Activated CD8-positive, alpha-beta memory T cell treated with anti-CD3 and anti-CD28 coated beads for 48 hours (primary cell): ENCODE measurements at places on chromosomes 2 and 18.

GRCh38 chr2:54271843-54272627 lies 16.0 kb upstream of the TSPYL6 start:
- DNase-seq = no peak

GRCh38 chr2:219551441-219552381 lies 7.9 kb downstream of the TMEM198 start:
- no peak for DNase-seq

- no peak for DNase-seq
Measured at GRCh38 chr2:25286723-25287483, 54.8 kb downstream of the DNMT3A start.

DNA sequence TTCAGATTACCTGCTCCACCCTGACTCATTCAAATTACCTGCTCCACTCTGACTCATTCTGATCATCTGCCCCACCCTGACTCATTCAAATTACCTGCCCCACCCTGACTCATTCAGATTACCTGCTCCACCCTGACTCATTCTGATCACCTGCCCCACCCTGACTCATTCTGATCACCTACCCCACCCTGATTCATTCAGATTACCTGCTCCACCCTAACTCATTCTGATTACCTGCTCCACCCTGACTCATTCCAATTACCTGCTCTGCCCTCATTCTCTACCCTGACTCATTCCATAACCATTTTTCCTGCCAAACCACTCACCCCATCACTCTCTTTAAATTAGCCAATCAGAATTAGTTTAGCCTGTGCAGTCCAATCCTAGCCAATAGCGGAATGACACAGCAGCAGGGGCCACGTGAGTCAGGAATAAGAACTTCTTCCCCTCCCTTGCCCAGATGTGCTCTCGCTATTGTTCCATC lies 26.2 kb downstream of the CFAP53 start:
- no peak for DNase-seq

DNA sequence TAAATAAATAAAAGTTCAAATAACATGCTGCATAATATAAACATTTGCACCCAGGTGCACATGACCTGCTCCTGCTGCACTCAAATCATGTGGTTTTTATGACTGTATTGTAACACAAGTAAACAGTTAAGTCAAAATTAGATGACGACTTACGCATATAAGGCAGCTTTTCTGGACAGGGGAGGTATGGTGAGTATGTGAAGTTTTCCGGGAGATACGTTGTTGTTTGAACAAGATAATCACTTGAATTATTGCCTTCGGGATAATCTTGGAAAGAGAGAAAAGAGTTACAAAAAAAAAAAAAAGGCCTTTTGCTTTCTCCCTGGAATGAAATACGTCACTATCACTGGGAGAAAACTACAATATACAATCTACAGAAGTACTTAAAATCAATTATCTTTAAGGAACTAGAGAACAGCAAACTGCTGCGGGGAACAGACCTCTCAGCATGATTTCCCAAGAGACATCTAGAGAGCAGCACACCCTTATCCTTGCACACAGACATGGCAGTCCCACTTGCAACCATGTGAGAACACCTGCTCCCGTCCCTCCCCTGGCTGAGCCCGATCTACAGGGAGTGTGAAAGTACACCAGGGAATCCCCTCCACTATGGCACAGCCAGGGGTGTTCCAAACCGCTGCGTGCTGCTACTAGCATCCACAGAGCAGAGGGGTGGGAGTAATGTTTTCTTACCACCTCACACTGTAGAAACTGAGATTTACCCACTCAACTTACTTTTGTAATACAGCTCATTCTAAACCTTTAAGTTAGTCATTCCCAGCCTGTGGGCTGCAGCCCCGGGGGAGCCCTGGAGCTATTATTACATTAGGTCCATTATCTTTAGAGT lies 26.3 kb downstream of the B4GALT6 start:
- peak; percentile 16 for DNase-seq

GRCh38 chr18:76821875-76822505 lies 367 bp upstream of the ZNF236 start:
- DNase-seq = no peak

- no peak for DNase-seq
Measured at GRCh38 chr2:108460345-108461037, 11.5 kb downstream of the GCC2 start.
